NCI-H187 (cell line): ENCODE measurements at places on chromosomes 11 and 22.

GRCh38 chr11:114209904-114210303, 86.3 kb upstream of the NNMT start:
- DNase-seq = no peak

DNA sequence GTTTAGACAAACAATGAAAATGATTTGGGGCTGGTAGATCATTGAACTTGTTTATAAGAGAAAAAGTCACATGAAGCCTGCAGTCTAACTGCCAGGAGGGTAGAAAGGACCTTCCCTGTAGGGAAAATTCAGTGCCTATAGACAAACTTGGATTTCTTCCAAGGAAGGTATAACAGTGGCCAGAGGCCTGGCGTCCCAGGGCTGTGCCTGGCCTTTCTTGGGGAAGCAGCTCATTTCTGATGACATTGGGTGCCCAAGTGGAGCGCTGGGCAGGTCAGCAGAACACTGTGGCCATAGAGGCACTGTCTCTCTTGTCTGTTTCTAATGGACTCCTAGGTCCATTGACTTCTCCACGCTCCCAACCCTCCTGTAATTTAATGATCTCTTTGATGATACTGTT, 6.6 kb upstream of the FXYD6 start:
- DNase-seq = no peak

DNA sequence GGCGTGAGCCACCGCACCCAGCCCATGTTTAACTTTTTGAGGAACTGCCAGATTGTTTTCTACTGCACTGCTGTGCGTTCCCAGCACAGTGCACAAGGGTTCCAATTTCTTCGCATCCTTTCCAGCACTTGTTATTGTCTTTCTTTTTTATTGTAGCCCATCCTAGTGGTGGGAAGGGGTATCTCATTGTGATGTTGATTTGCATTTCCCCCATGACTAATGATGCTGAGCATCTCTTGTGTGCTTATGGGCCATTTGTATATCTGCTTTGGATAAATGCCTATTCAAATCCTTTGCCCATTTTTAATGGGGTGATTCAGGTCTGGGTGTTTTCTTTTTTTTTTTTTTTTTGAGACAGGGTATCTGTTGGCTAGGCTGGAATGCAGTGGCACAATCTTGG, 36.6 kb upstream of the SYT7 start:
- DNase-seq = no peak

DNA sequence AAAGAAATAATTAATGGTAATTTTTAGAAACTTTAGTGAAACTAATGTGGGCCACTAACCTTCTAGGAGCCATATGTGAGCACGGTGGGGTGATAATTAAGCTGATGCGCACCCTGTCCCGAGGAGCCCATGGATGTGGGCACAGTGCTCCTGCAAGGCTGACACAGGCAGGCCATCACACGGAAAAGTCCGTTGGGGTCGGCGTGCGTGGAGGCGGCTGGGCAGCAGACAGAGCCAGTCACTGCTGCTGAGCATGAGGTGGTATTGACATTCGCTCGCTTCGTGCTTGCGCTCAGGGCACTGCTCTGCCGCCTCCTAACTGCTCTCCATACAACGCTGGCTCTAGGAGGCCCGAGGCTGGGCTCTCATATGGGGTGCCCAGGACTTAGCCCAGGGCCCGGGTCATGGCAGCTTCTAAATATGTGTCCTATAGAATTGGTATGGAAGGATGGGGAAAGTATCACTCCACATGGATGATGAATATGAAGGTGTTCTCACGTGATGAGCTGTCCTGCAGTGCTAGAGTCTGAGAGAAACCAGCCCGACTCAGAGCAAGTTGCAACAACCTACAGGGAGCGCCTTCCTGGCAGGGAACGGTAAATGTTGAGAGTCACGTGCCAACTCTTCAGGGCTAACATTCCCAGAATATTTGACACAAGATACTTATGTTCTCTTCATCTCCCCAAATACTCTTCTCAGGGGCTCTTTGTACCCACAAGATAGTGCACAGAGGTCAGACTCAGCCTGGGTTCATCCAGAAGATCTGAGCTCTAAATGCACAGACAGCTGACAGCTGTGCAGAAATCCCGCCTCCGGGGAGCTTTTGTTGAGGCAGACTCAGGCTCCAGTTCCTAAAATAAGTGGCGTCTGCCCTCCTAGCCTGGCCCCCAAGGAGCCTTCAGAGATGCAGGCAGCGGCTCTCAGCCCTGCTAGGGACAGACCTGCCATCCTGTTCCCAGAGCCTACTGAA, 50.6 kb upstream of the ARFGAP3 start:
- DNase-seq = no peak

DNA sequence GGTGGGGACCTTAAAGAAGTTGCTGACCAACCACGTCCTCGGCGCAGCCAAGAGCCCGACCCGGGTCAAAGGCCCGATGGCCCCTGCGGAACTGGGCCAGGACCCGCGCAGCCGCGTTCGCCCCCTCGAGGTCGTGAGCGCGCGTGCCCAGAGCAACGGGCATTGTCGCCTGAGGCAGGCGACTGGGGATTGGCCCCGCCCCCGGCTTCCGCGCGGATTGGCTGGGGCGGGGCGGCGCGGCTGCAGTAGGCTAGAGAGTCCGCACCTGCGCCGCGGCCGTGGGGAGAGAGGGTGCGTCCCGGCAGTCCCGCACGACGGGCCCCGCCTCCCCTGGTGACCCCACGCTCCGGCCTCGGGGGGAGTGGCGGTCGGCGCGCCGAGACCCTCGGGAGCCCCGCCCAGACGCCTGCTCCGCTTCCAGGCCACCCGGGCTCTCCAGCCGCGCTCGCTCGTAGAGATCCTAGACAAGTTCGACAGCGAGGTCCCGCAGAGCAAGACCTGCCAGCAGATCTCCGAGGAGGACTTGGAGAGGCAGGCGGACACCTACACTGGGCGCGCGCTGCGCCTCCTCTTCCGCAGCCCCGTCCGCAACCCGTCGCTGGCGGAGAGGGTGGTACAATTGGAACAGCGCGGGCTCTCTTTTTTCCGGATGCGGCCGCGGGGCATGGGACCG, 8.3 kb upstream of the PPIL2 start:
- peak; percentile 46 for DNase-seq

GRCh38 chr11:130087294-130087926, 17.7 kb downstream of the APLP2 start:
- no peak for DNase-seq

DNA sequence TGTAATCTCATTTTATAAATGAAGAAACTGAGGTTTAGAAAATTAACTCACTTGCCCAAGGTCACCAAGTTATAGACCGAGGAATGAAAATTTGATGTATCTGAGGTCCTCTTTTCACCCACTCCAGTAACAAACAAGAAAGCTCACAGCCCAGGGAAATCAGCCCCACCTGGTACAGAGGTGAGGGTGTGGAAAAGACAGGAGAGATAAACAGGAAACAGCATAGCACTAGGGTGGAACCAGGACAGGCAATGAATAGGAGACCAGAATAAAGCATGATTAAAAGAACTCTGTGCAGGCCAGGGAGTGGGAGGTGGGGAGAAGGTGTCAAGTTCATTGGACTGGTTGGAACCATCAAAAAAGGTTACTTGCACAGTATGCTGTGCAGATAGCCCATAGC, 46.2 kb upstream of the SMCO4 start:
- no peak for DNase-seq

DNA sequence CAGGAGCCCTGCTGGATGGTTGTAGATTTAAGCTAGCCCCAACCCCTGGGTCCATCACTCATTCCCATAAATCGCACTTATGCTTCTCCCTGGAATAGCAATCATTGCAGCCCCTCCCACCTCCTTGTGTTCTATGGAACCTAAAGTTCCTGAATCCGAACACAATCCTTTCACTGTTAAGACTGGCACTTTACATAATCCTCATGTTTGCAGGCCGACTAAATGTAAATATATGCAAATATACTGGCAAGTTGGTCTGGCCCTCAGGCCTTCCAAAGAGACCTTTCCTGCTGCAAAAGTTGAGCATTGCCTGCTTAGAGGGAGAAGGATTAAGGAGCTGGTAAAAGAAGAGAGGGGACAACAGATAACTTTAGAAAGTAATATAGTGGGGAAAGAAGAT, 892.9 kb downstream of the OPCML start:
- DNase-seq = no peak

GRCh38 chr11:69356703-69357457, 62.9 kb downstream of the MYEOV start:
- DNase-seq = no peak

- DNase-seq = peak; percentile 13
Observed at GRCh38 chr22:35313311-35314121, 13.8 kb downstream of the TOM1 start.

GRCh38 chr11:113106507-113106906, 145.3 kb downstream of the NCAM1 start:
- DNase-seq = no peak

DNA sequence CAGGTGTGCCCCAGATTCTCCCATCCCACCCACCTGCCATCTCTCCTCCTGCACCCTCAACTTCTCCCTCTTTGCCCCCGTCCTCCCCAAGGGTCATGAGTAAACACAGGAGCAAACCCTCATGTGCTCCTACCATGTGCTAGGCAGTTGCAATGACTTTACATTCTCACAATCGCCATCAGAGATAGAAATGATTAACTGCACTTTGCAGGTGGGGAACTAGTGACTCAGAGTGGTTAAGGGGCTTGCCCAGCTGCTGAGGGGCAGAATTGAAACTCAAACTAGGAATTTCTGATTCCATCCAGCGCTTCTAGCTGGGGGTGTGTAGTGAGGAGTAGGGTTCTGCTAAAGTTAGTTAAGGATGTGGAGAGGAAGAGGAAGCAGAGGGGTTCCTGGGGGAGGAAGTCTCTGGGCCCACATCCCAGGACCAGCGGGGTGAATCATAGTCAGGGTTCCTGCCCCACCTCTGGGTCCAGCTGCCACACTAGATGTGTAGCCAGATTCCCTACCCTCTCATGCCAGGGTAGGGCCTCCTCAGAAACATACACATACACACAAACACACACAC, 16.0 kb upstream of the PRG2 start:
- DNase-seq = no peak

- DNase-seq = no peak
Observed at GRCh38 chr11:32658639-32659406, 75.2 kb downstream of the EIF3M start.

DNA sequence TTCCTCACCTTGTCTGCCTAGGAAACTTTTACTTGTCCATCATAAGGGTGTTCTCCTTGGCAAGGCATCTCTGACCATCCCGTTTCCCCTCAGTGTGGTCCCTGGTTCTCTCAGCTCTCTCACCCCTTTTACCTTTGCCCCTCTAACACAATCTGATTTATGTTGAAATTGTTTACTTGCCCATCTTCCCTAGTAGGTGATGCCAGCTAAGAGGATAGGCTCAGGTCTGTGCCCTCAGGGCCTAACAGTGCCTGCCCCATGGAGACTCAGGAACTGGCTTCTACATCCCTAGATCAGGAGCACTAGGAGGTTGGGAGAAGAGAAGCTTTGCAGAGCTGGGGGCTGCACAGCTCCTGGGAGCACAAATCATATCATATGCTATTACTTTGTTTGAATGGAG, 21.1 kb upstream of the ALG8 start:
- DNase-seq = no peak

DNA sequence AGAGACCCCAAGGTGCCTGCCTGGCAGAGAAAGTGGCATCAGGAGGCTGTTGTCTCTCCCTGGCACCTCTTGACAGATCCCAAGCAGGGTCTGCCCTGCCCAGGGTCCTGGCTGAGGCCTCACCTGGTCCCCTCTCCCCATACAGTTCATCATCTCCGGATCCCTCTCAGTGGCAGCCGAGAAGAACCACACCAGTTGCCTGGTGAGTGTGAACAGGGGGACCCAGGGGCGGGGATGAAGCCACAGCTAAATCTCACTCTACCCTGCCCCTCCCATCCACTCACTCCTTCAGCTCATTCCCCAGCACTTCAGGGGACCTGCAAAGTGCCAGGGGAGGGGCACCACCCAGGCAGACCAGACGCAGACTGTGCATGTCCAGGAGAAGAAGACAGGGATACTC, 14.0 kb upstream of the MS4A10 start:
- no peak for DNase-seq

- DNase-seq = no peak
Observed at GRCh38 chr22:26399289-26399688, 29.8 kb upstream of the ASPHD2 start.

DNA sequence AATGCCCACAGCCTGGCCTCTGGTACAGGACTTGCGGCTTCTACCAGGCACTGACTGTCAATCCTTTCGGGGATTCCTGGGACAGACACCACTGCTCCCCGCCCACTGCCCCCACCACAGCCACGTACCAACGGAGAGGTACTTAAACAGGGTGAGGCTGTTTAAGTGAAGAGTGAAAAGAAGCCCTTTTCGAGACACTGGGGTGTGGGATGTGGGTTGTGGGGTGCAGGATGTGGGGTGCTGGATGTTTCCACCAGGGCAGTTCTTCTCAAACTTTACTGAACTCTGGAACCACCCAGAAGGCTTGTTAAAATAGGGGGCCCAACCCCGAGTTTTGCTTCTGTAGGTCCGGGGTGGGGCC, 34.2 kb upstream of the PRR5 start:
- no peak for DNase-seq

GRCh38 chr11:107858217-107859070, at the start of gene SLC35F2:
Gene SLC35F2, minus strand, starts transcription at chr11:107858787. Its CDS starts 20 bp downstream, at chr11:107858767.
- peak; percentile 69 for DNase-seq

GRCh38 chr11:118318581-118319336, 14.2 kb downstream of the CD3E start:
- no peak for DNase-seq

GRCh38 chr11:67584881-67585873, 1.6 kb downstream of the GSTP1 start:
- no peak for DNase-seq

GRCh38 chr11:64969209-64969608, 2.7 kb downstream of the MAJIN start:
- DNase-seq = no peak

DNA sequence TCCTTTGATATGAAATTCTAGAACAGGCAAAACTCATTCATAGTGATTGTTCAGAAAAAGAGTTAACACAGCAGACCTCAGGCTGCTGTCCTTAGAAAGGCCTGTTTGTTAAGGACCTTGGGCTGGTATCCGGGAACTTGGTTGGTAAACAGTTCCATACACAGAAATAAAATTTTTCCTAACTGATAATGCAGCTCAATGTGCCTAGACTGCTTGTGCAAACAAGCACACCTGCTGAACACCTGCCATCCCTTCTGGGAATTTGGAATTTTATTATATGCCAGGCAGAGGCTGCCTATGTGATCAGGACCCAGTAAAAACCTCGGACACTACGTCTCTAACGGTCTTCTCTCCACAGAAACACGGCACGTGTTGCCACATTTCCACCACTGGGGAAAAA, 11.5 kb downstream of the THAP12 start:
- no peak for DNase-seq

DNA sequence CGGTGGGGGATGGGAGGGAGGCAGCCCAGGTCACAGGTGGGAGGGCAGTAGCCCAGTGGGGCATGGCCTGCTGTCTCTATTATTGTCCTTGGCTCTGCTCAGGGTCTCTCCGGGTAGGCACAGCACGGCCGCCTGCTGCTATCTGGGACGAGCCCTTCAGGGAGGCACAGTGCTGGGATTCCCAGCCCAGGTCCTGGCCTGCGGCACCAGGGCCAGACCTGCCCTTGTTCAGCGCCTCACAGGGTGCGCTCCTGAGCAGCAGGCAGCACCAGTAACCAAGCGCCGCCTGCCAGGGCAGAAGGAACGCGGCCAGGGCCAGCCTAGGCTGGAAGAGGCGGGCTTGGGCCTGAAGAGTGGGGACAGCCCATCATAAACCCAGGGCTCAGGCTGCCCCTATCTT, 151.0 kb downstream of the MPPED1 start:
- no peak for DNase-seq
